Lung (tissue), 17 donors: ENCODE measurements at places on chromosomes 7 and 10.

DNA sequence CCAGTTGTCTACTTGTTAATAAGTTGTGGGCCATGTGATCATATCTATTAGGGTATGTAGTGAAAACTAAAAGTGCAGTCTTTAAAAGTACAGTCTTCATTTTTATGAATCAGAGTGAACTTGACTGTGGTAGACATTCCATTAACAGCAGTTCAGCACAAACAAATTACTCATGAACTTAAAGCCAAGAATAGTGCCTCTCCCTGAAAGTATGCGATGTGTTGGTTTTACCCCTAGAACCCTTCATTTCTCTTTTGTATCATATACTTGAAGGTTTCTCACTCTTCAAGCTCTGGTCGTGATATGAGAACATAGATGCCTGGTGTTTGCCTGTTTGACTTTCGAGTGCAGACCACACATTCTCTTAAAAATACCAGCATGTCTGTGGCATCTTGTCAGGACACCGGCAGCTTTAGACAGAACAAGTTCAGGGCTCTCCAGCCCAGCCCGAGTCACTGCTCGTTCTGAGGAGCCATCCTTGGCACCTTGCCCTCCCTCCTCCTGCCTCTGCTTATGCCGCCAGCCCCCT lies 159.3 kb downstream of the LCOR start:
- peak; percentile 24 for DNase-seq

DNA sequence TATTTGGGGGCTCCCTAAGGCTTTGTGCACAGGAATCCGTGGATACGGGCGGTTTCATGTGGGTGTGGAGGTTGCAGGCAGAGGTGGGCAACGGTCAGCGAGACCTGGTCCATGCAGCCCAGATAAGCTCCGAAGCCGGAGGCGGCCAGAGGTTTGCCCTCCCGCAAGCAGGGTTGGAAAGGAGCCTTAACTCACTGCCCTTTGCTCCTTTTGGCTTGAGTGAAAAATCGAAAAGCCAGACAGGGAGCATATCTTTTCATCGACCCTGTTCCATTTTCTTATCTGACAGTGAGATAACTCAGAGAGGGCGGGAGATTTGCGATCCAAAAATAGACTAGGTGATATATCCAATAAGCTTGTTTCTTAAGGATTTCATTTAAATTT lies 1.5 kb downstream of the GRM3 start:
- no peak for DNase-seq

GRCh38 chr7:117152213-117153007 lies 170.4 kb downstream of the WNT2 start:
- no peak for DNase-seq

DNA sequence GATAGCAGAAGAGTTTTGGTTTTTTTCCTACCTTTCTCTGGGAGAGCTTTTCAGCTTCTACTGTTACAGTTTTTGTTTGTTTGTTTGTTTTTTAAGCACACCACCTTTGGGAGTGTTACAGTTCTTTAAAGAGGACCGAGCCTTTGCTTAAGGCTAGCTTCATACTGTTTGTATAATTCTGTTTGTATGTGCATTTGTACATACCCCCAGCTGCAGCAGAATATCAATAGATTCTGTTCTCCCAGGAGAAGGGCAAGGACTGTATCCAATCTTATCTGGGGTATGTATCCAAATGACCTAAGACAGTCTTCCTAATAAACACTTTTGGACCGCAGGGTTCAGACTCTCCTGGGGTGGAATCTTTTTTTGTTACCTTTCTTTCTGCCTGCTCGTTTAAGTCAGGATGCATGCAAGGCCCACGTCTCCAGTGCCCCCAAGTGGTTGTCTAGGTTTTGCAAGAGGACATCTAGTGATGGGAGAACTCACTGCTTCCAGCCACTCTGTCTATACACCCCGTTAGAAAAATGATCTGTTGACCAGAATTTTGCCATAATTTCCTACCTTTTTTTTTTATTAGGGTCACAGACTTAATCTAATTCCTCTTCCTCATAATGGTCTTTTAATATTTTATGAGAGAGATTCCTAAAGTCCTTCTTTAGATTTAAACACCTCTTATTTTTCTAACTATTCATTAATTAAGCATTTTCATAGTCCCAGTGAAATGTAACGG lies 23.9 kb downstream of the NRF1 start:
- DNase-seq, result peak; percentile 65

DNA sequence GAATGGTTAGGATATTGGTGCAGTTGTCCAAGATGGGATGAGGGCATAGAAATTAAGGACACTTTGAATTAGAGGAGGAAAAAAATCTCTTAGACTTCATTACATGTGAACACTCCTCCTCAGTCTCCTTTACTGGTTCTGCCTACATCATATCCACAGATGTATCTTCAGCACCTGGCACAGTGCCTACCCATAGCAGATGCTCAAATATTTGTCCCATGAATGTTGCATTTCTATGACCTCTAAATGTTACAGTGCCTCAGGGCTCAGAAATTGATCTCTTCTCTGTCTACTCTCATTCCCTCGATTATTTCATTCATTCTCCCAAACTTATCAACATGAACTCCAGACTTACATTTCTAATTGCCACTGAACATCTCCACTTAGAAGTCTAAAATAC lies 17.1 kb downstream of the CNNM1 start:
- no peak for DNase-seq

DNA sequence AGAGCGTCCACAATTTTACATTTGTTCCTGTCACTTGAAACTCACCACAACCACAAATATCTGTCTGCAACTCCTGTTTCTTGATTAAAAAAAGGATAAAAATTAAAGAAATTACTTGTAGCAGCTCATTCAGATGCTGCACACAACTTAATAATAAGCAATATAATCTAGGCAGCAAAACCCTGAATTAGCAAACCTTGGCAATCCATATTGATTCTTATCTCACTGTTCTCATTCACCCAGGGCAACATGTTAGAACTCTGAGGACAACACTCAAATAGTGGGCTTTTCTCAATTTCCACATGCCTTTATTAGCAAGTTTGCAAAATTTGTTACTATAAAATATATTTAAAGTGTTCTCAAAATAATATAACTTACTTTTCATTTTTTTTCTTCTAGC lies 38.9 kb downstream of the BAZ1B start:
- DNase-seq, result no peak

GRCh38 chr10:79453392-79453791 lies 8.0 kb upstream of the ZCCHC24 start:
- DNase-seq, result no peak

GRCh38 chr7:140778975-140779374 lies 82.5 kb downstream of the NDUFB2 start:
- no peak for DNase-seq

DNA sequence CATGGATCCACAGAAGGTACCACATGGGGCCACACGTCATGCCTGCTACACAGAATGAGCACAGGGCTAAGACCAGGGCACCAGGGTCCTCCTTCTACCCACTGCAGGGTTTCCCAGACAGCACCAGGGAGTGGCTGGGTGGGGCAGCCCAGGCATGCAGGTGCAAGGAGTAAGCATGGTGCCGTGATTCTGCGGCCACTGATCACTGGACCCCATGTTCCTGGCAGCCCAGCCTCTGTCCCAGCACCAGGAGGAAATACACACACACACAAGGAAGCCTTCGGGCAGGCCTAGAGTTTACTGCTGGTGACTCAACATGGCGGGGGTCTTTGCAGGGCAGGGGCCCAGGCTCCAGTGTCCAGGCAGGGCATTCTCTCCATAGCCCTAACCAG lies 13.9 kb downstream of the ATP6V1F start:
- DNase-seq, result no peak

GRCh38 chr10:114458955-114459354 lies 54.7 kb upstream of the AFAP1L2 start:
- DNase-seq, result peak; percentile 46

DNA sequence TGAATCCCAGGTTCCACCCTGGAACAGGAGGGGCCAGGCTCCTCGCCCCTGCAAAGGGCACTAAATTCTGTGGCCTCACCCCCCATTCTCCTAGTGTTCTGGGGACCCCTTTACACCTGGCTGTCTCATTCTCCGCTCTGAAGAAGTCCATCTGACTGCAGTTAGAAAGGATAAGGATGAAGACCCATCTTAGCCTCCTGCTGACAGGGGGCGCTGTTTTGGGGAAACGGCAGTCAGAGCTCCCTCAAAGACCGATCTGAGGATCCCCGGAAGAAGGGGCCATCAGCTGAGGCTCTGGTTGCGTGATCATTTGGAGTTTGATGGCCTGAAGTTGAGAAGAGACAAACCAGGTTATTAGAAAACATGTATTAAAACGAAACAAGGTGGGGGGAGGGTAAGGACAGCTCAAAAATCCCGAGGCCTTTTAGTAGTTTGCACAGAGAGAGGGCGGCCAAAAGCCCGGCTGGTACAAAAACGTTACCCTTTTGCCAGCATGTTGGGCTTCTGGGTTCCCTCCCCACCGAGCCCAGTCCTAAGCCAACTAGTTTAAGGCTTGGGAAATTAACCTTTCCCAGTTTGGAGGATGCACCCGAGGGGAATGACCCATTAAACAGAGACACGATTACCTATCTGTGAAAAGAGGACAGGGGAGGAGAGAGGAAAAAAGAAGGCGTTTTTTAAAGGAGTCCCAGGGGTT lies 102.8 kb downstream of the CHN2 start:
- no peak for DNase-seq

- peak; percentile 14 for DNase-seq
Measured at GRCh38 chr7:5143935-5144903, 45.8 kb upstream of the WIPI2 start.

- DNase-seq, result no peak
Measured at GRCh38 chr7:12785473-12785872, 98.0 kb downstream of the ARL4A start.
